ENCODE measurements at places on chromosomes 6 and 20.

DNA sequence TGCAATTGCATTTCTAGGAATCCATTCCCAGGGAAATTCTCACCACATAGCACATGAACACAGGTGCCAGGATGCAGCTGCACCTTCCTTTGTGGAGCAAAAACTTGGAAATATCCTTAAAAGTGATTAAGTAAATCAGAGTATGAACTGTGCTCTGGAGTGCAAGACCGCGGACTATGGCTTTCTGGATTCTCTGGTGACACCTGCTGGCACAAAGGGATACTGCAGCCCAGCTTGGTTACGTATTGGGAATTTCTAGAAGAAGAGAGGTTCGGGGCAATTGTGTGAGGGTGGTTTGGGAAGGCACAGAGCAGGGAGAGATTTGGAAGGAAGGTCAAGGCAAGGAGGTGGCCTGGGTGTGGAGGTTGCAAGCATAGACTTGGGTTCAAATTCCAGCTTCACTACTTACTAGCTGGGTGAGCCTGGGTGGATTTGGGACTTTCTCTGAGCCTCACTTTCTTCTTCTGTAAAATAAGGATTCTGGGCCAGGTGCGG lies 15.9 kb upstream of the PEDS1 start:
- peak; percentile 80 for DNase-seq

GRCh38 chr6:5599127-5599526 lies 337.8 kb downstream of the FARS2 start:
- DNase-seq: no peak

DNA sequence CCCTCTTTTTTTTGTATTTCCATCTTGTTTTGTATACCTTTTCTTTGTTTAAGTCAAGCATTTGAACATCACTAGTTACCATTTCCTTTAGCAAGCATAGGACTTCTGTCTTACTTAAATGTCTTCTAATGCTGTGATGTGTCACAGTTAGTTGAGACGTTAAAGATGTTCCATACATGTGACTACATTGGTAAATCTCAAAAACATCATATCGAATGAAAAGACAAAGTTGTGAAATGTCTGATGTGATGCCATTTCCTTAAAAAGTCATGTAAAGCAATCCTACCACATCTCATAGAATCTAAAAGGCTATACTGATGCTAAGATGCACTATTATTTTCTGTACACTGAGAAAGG lies 26.8 kb downstream of the SLC16A10 start:
- no peak for DNase-seq

DNA sequence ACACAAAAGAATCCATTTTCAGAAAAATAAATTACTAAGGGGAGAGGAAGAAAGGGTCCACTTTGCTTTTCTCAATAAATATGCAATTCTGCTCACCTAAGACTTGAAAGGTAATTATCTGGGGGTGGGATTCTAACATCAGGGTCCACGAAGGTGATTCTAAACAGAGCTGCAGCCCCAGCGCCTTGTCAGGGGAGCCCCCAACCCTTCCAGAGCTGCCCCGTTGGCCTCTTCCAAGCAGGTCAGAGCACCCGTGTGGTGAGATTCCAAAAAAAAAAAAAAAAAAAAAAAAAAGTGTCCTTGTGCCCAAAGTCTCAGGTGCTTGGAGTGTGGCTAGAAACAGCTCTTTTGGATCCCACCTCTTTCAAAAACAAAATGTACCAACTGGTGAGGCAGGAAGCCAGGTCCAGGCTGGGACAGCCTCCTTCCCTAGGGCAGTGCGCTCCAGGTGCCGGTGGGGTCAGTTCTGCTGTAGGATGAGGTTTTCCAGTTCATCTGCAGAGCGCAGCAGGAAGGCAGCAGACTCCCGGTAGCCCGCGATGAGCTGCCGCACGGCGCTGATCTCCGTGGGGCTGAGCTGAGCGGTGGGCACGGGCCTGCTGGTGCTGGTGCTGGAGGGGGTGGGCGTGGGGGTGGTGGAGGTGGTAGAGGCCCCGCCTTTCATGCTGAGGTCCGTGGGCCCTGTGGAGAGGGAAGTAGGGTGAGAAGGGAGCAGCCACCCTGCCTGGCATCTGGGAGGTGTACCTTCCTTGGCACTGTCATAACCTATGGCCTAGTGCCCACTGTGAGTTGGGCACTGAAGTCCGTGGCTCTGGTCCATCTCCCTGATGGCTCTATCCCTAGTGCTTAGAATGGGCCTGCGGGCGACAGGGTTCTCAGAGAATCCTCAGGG lies 89.3 kb downstream of the ASXL1 start:
- no peak for DNase-seq

- no peak for DNase-seq
Measured at GRCh38 chr20:54477191-54477955, 2.0 kb downstream of the DOK5 start.

DNA sequence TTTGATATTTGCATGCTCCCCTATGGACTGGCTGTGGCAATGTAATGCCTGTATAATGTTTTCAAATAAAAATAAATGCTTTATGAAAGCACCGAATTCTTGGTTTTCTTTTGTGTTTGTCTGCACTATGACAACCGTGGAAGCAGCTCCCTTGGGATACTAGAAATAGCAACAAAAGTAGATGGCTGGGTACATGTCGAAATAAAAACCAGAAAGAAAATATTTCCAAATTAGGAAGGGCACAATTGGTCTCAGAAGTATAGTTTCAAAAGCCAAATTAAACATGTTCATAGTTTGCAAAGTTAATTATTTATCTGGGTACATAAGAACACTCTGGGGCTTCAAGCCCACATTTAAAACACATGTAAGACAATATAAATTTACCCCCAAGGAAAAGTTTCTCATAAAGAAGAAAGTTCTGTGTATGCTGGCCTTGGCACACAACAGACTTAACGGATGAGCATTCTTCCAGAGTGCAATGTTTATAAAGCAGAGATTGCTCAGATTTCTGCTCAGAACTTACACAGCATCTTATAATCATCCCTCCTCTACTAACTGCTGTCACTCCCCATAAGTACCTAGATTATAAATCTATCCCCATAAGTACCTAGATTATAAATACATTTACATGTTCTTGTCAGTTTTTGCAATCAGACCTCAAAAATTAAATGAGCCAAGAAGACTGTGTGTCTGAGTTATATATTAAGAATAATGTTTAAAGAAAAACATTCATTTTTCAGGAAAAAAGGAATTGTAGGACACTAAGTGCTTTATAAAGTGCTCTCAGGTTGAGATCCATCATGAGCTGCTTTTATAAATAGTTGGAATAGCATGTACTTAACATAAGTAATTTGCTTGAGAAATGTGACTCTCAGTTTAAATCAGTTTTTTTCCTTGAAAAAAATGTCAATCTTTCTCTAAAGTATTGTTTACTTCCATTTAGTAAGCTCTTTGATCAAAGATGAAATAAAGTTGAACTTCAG lies 230.2 kb upstream of the PLN start:
- DNase-seq: no peak
